ENCODE measurements at places on chromosomes 11 and 22. TPM values are rescaled to one million over a fixed set of nuclear protein-coding genes. Genes with fewer than 3 reads are reported as not detected.

PKNOX2 gene
- 0.51 TPM for total RNA-seq

TMEM191C gene
- total RNA-seq = 0.32 TPM

CHRM1 gene
- not detected for total RNA-seq

MRGPRE gene
- not detected for total RNA-seq

DNA sequence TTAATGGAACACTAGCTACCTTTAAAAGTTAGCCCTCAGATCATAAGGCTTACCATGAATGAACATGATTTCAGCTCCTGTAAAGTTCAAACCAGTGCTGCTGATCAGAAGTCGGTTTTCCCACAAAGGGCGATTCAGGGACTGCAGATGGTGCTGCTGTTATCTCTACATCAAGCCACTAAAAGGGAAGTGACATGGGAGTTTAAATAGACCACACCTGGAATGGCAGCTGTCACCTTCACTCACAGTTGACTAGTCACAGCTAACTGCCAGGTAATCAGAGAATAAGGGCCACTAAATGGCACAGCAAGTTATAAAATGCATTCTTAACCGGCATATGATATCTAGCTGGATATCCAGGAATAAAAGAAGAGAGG lies 581.1 kb upstream of the ARHGAP42 start:
- no peaks in the 10 kb centered on the region for H3K36me3 ChIP-seq
- H3K27me3 ChIP-seq = no peaks in the 10 kb centered on the region
- H3K4me3 ChIP-seq = no peak overlapping the region
- DNase-seq = no peak
- no peak overlapping the region for H3K27ac ChIP-seq
- no peaks in the 10 kb centered on the region for H3K4me1 ChIP-seq

DNA sequence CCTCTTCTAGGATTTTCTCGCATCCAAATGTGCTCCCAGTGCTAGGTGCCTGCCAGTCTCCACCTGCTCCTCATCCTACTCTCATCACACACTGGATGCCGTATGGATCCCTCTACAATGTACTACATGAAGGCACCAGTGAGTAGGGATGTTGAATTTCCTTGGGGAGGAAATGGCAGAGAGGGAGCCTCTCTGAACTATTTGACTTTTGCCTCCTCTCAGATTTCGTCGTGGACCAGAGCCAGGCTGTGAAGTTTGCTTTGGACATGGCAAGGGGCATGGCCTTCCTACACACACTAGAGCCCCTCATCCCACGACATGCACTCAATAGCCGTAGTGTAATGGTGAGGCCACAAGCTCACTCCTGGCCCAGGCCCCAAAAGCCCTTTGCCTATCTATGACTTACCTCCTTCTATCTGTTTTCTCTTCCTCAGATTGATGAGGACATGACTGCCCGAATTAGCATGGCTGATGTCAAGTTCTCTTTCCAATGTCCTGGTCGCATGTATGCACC lies 2.5 kb downstream of the TAF10 start:
- peaks cover 45% of the 10 kb centered on the region for H3K4me1 ChIP-seq
- H3K27ac ChIP-seq = no peak overlapping the region
- no peaks in the 10 kb centered on the region for H3K27me3 ChIP-seq
- H3K4me3 ChIP-seq = no peak overlapping the region
- DNase-seq = no peak
- H3K36me3 ChIP-seq = peaks cover 32% of the 10 kb centered on the region

DNA sequence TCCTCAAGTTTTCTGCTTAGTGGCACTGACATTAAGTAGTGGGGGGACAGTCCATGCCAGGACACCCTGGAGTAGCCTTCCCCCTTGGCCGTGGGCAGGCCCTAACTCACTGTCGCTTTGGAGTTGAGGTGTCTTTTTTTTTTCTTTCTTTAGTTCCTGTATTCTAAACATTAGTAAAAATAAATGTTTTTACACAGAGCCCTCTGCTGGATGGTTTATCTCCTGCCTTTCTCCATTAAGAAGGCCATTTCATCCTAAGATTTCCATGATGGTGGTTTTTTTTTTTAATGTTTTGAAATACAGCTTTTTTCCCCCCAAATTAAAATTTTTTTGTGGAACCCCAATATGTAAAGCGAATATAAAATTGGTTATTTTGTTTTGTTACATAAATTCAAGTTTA lies 1.8 kb upstream of the TIGD3 start:
- H3K27me3 ChIP-seq = no peaks in the 10 kb centered on the region
- H3K4me3 ChIP-seq = no peak overlapping the region
- DNase-seq = peak; percentile 54
- H3K36me3 ChIP-seq = peaks cover 29% of the 10 kb centered on the region
- H3K27ac ChIP-seq = no peak overlapping the region

DNA sequence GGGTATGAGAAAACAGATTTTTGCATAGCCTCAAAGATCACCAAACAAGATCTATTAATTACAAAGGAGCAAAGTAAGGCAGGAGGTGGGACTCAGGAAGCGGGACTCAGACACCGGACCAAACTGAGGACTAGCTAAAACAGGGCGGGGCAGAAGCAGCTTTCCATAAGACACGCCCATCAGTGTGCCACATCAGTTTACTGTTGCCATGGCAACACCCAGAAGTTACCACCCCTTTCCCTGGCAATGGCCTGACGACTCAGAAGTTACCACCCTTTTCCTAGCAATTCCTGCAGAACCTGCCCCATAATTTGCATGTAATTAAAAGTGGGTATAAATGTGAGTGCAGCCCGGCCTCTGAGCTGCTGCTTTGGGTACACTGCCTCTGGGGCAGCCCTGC lies 173.9 kb downstream of the SHANK2 start:
- no peaks in the 10 kb centered on the region for H3K36me3 ChIP-seq
- no peak overlapping the region for H3K4me3 ChIP-seq
- peak; percentile 26 for DNase-seq
- H3K27me3 ChIP-seq = no peaks in the 10 kb centered on the region
- no peaks in the 10 kb centered on the region for H3K4me1 ChIP-seq
- H3K27ac ChIP-seq = no peak overlapping the region

DNA sequence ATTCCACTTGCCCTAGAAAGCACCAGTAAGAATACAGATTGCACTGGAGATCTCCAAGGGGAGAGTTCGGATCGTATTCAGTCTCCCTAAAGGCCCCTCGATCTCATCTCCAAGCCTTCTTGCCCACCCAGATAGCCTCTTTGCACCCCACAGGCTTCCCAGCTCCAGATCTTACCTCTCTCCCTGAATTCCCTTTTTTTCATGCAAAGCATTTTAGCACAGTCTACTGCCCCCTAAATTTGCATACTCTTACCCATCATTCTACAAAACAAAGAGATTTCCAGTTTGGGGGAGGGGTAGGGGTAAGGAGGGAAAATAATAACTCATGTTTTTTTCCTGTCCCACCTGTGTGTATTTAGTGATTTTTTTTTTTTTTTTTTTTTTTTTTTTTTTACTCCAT lies 105.2 kb downstream of the NAV2 start:
- H3K4me1 ChIP-seq = peaks cover 12% of the 10 kb centered on the region
- H3K27ac ChIP-seq = no peak overlapping the region
- H3K36me3 ChIP-seq = no peaks in the 10 kb centered on the region

GRCh38 chr22:48755059-48755949 lies 1072.4 kb downstream of the BRD1 start:
- no peak overlapping the region for H3K27ac ChIP-seq
- H3K36me3 ChIP-seq = no peaks in the 10 kb centered on the region
- no peak overlapping the region for H3K4me3 ChIP-seq
- no peaks in the 10 kb centered on the region for H3K4me1 ChIP-seq

All from GM23248 (cell line).